Stimulated activated CD8-positive, alpha-beta memory T cell treated with anti-CD3 and anti-CD28 coated beads, Interleukin-15, amount 100 ng/mL, for 24 hours (primary cell): ENCODE measurements at places on chromosomes 2 and 18.

DNA sequence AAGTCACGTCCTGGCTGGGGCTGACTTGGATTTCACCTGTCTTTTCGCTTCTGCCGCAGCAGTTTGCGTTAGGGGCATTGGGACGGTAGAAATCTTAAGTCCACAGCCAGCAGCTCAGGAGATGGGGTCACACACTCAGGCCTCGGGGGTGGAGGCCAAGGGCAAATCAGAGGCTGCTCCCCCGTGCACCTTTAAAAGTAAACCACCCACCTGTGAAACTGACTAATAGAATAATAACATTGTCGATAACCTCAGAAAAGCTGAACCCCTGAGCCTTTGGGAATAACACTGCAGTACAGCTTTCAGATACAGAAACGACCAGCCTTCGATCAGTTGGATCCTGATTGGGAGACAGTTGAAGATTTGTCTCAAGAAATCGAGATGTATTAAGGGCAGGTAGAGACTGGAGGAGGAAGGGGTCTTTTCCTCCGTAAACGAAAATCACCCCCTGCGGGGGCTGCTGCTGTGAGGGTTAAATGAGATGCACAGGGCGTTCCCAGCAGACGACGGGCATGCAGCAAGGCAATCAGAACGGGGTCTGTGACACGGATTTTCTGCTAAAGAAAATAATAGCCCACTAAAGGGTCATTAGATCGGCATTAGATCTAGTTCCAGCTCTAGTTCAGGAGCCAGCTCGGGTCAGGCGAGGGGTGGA lies 16.4 kb upstream of the NFATC1 start:
- DNase-seq, result no peak

GRCh38 chr18:48645427-48646002 lies 106.7 kb downstream of the CTIF start:
- DNase-seq, result no peak

DNA sequence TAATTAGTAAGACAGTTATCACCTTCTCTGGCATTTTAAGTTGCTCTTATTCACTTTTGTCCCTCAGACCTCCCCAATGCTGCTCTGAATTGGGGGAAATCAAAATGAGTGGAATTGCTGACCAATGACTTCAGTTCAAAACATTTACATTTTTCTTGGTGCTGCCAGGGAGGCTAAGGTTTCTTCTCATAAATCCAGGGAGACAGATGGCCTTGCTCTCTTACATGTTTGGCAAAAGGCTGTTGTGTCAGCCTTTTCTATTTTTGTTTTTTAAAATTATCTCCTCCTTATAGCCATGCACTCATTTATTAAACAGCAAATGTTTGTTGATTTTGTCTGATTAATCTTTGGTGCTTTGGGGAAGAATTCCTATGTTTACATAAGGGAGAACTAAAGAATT lies 82.0 kb downstream of the GALNT13 start:
- no peak for DNase-seq

DNA sequence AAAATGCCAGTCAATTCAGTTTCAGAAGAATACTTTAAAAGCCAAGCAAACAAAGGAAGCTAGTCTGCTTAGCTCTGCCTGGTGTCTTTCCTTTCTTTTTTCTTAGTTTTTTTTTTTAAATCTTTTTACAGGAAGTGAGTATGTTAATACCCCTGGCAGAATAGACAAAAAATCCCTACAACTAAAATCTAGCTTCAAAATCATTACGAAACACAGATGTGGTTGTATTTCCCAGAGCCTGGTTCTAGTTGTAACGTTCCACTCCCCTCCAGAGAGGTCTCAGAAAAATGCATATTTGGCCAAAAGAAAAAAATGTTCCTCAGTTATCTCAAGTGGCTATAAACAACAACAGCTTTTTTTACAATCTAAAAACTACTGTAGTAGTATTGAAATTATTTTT lies 202.1 kb upstream of the RND3 start:
- DNase-seq, result no peak

DNA sequence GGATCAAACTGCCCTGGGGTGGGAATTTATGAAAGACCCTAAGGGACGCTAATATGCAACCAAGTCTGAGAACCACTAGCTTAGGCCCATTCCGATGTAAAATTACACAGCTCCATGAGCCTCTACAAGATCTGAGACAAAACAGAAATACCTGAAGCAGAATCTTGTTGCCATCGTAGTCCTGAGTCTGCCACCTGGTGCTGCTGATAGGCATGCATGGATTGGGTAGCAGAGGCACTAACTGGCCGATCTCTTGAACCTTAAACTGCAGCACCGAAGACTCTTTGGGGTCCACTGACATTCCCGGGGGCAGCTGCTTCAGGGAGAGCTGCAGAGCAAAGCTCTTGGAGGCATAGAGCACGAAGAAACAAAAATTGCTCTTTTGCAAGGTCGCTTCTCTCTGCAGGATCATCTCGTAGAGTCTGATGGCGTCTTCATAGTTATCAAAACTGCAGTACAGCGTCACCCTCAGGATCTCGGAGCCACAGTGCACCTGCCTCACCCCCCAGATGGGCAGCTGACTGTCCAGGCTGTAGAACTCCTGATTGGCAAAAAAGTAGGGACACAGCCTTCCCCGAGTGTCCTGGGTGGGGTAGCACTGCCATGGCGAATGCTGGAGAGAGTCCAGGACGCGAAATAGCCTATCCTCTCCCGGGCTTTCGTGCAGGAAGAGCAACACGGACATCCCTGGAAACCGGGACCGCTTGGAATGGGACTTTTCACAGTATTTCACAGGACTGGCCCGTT lies 848 bp downstream of the FAM124B start:
- DNase-seq, result no peak

DNA sequence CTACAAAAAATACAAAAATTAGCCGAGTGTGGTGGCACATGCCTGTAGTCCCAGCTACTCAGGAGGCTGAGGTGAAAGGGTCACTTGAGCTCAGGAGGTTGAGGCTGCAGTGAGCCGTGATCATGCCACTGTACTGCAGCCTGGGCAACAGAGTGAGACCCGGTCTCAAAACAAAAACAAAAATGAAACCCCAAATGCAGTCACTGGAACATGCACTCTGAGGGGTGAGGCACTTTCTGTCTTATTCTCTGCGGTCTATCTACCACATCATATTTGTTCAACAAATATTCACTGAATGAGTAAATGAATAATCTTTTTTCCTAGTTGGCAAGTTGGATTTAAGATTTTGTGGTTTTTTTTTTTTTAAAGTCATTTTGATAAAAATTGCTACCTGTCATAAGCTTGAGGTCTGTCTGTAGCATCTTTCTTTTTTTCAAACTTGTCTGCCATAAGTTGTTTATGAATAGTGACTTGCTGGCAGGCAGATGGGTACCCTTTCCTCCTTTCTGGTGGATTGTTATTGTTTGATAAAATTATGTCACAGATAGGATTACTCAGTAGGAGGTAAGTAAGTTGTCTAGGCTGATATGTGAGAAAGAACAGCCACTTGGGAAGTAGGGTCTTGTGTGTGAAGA lies 11.8 kb downstream of the CHRNA1 start:
- DNase-seq, result no peak

- no peak for DNase-seq
Measured at GRCh38 chr2:73897240-73897583, 4.4 kb downstream of the ACTG2 start.

DNA sequence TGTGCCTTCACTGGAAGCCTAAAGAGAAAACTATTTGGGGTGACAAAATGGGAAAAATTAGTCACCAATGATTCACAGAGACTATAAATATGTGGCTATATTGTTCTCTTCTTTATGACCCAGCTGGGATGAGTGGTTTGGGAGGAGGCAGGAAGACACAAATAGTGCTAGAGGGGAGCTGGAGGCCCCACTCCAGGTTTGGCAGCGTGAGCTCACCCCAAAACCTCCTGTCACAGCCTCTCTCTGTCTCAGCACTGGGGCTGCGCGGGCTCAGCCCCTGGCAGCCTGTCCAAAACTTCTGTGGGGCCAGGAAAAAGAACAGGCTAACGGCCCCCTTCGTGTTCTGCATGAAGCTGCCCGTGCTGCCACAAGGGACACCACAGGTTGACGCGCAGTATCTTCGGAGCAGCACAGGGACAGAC lies 73.2 kb upstream of the LCLAT1 start:
- no peak for DNase-seq

DNA sequence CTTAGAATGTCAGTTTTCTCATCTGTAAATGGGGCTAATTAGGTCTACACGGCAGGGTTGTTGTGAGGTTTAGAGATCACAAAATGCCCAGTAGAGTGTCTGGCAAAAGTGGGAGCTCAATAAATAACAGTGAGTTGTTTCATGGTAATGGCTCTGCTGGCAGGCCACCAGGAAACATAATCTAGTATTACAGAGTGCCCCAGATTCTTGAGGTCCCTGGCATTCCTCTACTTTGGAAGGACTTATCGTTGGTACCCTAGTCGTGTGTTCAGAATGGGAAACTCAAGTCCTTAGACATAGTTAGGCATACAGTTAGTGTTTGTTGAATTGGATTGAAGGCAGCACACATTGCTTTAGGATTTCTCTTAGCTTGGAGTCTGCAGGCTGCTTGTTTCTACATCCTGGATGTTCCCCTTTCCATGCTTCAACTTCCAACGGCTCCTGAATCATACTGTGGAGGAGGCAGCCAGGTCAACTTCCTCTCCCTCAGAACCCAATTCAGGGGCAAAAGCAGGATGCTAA lies 161.5 kb upstream of the FOSL2 start:
- DNase-seq, result no peak

GRCh38 chr2:20198001-20198400 lies 26.9 kb downstream of the SDC1 start:
- DNase-seq, result no peak

DNA sequence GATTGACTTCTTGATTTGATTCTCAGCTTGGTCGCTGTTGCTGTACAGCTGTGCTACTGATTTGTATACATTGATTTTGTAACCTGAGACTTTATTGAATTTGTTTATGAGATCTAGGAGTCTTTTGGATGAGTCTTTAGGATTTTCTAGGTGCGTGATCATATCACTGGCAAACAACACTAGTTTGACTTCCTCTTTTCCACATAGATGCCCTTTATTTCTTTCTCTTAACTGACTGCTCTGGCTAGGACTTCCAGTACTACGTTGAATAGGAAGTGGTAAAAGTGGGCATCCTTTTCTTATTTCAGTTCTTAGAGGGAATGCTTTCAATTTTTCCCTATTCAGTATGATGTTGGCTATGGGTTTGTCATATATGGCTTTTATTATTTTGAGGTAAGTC lies 101.3 kb downstream of the OSBPL1A start:
- no peak for DNase-seq

- no peak for DNase-seq
Measured at GRCh38 chr2:216327447-216327935, 44.8 kb downstream of the MARCHF4 start.

GRCh38 chr2:50133766-50134165 lies 898.2 kb downstream of the NRXN1 start:
- DNase-seq, result no peak

DNA sequence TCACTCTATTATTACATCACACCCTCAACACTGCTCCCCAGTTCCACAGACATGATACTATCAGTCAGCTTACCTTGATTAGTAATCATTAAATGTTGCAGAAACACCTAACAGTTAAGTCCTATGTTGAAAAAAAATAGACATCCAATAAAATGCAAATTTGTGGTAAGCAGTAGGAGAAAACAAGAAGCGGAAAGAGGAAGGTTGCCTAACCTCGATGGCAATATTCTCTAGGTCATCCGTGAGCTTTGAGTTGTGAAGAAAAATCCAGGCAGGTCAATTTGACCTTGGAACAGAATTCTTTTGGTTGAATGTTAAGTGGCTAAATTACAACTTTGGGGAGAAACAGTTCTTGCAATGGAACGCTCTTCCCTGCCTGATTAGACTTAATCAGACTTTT lies 264.4 kb downstream of the AFF3 start:
- DNase-seq, result no peak

DNA sequence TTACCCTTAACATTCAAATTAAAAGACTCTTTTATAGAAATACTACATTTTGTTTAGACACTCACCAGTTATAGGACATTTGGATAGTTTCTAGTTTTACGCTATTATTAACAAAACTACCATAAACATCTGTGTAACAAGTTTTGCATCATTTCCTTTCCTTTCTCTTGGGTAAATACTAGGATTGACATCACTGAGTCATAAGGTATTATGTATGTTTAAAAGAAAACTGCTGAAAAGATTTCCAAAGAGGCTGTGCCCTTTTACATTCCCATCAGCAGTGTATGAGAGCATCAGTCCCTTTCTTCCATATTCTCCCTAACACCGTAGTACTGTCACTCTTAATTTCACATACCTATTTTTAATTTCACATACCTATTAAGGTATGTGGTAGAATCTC lies 130.6 kb downstream of the USP34 start:
- no peak for DNase-seq

DNA sequence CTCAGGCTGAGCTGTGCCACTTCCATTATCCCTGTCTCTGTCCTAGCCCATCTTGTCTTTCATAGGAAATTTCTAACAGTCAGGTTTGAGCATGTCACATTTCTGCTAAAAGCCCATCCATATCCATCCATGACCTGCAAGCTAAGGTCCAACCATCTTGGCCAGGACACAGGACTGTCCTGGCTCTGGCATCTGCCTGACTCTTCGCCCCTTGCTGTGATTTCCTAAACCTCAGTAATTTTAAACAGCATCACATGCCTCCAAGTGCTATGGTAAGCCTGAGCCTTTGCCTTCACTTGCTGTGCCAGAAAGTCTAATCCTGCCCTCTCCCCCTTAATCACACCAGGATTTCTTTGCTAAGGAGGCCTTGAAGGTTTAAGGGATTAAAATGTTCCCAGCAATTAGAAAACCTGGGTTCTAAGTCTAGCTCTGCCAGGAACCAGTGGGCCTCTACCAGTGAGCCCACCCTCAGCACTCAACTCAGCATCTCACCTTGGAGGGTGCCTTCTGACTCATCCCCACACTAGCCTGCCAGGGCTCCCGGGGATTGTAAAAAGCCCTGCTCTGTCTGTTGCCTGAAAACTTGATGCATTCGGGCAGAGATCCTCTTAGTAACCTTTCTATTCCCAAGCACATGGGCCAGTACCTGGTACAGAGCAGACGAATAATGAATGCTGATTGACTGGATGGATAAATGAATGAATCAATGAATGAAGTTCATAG lies 411.0 kb downstream of the LRATD1 start:
- DNase-seq, result no peak

- DNase-seq, result no peak
Measured at GRCh38 chr2:65057391-65058052, 1.3 kb downstream of the CEP68 start.

DNA sequence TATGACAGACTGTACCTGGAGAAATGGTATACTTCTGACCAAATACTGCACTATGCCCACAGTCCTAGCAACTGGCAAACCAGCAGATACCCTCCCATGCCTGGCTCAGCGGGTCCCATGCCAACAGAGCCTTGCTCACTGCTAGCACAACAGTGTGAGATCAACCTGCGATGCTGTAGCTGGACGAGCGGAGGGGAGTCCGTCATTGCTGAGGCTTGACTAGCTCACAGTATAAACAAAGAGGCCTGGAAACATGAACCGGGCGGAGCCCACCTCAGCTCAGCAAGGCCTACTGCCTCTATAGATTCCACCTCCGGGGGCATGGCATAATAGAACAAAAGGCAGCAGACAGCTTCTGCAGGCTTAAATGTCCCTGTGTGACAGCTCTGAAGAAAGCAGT lies 93.2 kb upstream of the CAB39 start:
- DNase-seq, result no peak
